Stimulated activated CD8-positive, alpha-beta memory T cell treated with anti-CD3 and anti-CD28 coated beads, Interleukin-15, amount 100 ng/mL, for 48 hours (primary cell): ENCODE measurements at places on chromosomes 6 and 20.
A peak's percentile ranks its signal among the peaks of the same experiment; 100 is the strongest.

- DNase-seq = no peak
These were observed 8.8 kb upstream of the RREB1 start for GRCh38 chr6:7098993-7099392.

GRCh38 chr6:76885861-76886301 is 577.4 kb downstream of the HTR1B start:
- no peak for DNase-seq

GRCh38 chr6:158086054-158086503 is 82.0 kb downstream of the SERAC1 start:
- DNase-seq = no peak

GRCh38 chr6:63527658-63528514 is 44.4 kb upstream of the LOC128125822 start:
- no peak for DNase-seq

- peak; percentile 34 for DNase-seq
These were observed 30.8 kb downstream of the AGPAT4 start for GRCh38 chr6:161242779-161243693.

DNA sequence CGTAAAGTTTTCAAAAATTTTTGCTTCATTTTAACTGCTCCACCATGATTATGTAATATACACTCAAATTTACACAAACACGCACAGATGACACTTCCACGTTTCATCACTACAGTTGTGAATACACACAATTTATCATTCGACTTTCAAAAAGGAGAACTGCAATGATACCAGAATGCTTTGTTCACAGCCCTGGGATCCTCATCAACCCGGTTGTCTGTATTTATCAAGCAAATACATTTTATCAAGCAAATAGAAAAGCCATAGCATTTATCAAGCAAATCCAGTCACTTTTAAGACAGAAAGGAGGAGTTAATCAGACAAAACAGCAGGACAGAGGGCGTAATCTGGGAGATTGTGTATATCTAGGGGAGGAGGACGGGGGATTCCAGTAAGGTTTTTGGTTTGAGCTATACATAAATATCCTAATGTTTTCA is 20.3 kb upstream of the ABT1 start:
- DNase-seq = no peak

DNA sequence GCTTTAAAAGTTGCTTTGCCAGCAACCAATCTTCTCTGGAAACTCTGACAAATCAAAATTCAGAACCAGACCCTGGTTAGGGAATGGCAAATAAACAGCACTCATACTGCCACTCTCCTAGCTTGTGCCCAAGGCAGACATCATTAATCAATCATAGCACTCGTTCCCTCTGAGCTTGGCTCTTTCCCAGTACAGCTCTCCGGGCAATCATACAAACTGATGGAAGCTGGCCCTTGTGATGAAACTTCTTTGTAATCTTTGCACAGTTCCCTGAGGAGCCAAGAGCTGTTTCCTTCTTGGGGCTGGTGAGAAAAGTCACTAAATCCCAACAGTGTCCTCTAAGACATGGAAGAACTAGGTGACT is 34.7 kb downstream of the KIAA1755 start:
- DNase-seq = no peak

GRCh38 chr20:19336631-19337030 is 124.2 kb downstream of the SLC24A3 start:
- no peak for DNase-seq

GRCh38 chr6:111080698-111081097 is 6.6 kb upstream of the SLC16A10 start:
- DNase-seq = no peak

DNA sequence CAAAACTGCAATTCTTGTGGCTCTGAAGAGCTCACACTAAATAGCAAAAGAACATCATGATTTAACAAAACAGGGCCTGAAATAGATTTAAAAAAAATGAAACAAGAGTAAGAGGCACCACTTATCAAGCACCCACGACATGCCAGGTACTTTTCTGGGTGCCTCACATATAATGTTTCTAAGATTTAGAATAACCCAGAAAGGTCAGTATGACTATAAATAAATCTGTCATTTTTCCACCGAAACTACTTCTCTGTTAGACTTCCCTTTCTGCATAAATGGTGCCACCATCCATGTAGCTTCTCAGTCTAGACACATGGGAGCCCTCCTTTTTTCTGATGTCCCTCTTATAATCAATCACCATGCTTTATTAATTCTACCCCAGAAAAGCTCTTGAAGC is 652.4 kb upstream of the CHD6 start:
- no peak for DNase-seq

DNA sequence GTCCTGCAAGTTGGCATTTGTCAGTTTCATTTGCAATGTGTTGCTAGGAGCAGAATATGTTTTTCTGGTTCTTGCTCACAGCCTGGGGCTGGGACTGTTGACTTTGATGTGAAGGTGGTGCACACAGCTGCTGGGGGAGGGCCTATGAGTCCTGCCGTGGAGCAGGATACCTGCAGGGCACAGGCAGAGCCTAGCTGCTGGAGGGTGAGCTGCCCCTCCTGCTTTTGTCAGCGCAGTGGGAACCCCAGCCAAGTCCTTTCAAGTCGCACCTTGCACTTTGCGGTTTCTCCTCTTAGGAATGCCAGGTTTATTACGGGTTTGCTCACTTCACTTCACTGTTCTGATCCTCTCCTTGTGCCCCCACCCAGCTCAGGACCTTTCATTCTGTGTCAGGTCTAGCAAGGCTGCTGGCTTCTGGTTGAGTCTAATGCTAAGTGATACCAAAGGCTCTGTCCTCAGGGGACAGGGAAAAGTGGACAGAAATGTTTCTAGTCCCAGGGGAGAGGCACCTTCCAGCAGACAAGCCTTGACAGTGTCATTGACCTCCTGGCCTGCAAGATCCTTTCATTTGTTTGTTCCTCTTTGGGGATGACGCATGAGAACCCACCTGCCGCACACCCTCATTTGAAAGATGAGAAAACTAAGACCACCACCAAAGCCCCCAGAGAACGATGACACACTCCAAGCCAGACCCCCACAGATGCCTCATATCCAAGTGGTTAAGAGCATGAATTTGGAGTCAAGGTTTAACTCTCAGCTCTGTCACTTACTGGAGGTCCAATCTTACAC is 2.7 kb upstream of the SPO11 start:
- no peak for DNase-seq

- DNase-seq = peak; percentile 32
These were observed 13.4 kb upstream of the FOXC1 start for GRCh38 chr6:1596088-1596852.

DNA sequence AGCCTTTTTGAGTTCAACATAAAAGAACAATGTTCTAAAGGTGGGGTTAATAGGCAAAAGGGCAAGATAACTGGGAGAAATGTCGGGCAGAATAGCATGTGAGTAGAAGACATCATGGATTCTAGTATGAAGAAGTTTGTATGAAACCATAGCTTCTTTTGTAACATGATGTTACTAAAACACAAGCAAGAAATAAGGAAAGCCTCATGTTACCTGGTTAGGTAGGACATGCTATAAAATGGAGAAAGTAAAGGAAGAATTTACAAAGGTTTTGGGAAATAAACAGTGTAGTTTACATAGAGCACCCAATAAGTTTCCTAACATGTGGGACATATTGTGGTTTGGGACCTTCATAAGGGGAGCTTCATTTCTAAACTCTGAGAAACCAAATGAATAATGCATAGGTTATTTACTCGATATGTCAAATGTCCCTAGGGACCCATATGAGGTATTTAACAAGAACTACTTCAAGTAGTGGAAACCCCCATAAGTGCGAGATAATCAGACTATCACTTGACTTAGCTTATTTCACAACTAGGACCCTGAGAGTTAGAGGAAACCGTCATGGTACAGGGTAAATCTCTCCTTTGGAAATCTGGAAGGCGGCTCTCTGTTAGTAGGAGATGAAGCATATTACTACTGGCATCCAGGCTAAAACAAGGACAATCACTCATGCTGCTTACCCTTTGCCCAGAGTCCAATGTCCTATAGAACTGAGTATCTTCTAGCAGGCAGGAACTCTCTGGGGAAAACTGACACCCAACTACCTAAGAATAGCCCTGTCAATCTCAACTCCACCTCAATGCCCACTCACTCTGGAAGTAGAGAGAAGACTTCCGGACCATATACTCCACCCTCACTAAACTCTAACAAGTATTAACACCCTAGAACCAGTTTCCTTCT is 57.5 kb downstream of the ILRUN start:
- DNase-seq = no peak

DNA sequence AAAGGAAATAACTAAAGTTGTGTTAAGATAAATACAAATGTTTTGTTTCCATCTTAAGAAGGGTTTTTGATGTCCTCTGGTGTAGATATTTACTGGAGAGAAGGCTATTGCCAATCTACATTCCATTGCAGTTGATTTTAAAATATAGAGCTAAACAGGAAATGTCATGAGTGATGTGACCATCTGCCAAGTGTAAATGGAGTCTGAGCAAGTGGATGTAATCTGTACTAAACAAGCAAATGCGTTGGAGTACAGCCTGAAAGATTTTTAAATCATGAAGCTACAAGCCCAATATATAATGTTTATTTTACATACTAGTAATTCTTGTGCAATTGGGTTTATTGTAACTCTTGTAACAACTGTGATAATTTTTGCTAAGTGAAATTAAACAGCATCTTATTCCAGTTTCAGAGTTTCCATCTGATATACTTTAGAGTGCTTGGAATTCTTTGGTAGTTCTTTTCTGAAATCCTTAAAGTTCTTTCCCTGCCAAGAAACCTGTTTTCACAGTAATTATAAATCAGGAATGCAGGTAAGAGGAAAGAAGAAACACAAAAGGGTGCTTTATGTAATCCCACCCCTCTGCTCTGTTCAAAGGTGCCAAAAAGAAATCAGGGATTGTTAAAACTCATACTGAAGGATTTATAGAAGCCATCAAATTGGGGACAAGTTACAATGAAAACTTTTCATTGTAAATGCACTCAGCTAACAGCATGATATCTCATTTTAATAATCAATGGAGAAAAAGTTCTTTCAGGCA is 47.2 kb upstream of the FLRT3 start:
- DNase-seq = no peak

GRCh38 chr20:16236589-16237241 is 336.5 kb downstream of the KIF16B start:
- DNase-seq = no peak

GRCh38 chr6:74931558-74931957 is 274.3 kb downstream of the COL12A1 start:
- no peak for DNase-seq

DNA sequence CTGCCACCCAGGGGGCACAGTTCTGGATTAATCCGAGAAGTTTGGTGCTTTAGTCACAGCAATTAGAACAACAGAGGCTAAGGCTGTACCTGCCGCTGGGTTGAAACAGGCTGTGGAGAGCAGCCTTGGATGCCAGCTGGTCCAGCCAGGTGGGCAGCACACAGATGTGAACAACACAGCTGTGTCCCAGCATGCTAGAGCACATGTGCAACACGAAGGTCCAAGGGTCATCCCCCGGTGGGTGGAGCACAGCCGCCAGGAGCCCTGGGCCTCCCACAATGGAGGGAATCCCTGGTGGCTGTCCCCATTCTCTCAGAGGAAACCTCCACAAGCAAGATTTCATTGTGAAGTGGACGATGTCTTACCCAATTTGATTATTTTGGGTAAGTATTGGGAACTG is 99.2 kb upstream of the SYNDIG1 start:
- no peak for DNase-seq

DNA sequence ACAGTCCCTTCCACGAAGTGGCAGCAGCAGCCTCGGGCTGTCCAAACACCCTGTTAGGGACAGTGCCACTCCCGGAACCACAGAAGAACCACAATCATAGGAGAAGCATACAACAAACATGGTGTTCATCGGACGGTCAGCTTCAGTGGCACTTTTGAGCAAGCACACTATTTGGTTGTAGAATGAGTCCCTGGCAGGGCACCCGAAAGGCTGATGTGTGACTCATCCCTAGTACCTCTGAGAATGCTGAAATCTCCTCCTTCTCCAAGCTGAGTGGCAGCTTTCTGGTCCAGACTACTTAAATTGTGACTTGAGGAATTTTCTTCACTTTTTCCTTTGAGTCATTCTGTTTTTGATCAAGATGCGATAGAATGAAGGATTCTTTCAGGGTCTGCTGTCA is 282.5 kb downstream of the ESR1 start:
- no peak for DNase-seq

GRCh38 chr6:27650620-27651370 is 177.9 kb upstream of the ZNF184 start:
- DNase-seq = peak; percentile 36

DNA sequence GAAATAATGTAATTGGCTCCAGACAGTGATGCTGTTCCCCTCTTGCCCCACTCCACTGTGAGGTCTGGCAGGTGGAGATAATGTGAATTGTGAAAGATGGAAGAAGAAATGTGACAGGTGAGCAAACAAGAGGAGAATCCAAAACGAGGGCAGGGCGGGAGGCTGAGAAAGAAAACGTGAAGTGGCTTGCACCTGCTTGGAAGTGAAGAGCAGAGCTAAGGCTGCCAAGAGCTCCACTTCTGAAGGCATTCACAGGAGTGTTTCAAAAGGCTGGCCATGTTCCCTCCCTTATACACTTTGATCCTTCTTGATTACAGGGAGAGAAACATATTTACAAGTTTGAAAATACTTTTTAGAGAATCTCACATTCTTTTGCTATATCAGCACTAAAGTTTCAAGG is 359.4 kb downstream of the EPHA7 start:
- DNase-seq = no peak

DNA sequence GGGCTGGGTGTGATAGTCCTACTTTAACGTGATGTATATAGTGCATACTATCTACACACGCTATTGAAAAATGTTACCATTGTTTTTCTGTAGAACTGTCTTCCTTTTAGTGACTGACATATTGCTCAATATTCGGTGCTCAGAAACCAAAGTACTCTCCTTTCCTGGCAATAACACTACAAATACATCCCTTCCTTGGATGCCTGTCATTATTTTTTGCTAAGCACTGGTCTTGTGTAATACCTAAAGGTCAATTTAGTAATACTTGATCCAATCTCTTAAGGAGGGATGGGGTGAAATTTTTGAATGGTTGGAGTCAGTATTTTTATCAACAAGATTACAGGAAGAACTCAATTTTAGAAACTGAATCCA is 23.9 kb downstream of the CNR1 start:
- no peak for DNase-seq

DNA sequence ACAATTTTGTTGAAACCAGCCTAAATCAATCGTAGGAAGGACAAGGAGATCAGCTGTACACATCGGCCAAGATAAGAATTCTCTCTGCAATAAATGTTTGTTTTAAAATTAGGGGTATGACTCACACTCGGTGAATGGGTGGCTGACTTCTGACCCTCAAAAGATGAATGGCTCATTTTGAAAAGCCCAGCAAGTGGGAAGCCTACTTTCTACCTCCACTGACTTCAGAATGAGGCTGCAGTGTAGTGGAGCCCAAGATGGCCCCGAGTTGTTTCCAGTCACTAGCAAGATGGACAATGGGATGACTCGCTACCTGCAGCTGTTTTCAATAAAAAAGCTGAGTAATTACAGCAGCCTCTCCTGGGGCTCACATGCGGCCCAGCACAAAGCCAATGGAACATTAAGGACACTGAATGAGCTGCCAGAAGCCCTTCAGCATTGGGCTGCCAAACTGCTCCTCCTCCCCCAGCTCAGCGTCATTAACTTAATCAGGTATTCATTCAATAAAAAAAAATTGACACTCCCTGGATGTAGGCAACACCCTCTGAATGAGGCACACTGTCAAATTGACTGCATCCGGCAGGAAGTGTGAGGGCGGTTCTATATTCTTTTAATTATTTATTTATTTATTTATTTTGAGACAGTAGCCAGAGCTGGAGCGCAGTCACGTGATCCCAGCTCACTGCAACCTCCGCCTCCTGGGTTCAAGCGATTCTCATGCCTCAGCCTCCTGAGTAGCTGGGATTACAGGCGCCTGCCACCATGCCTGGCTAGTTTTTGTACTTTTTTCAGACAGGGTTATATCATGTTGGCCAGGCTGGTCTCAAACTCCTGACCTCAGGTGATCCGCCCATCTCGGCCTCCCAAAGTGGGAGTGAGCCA is 107.3 kb downstream of the GMPR start:
- no peak for DNase-seq

- no peak for DNase-seq
These were observed 4.9 kb upstream of the IPCEF1 start for GRCh38 chr6:154361476-154361875.
